Hepatocyte (in vitro differentiated cells): ENCODE measurements at places on chromosomes 12 and 14. TPM values are rescaled to one million over a fixed set of nuclear protein-coding genes. Genes with fewer than 3 reads are reported as not detected.

DNA sequence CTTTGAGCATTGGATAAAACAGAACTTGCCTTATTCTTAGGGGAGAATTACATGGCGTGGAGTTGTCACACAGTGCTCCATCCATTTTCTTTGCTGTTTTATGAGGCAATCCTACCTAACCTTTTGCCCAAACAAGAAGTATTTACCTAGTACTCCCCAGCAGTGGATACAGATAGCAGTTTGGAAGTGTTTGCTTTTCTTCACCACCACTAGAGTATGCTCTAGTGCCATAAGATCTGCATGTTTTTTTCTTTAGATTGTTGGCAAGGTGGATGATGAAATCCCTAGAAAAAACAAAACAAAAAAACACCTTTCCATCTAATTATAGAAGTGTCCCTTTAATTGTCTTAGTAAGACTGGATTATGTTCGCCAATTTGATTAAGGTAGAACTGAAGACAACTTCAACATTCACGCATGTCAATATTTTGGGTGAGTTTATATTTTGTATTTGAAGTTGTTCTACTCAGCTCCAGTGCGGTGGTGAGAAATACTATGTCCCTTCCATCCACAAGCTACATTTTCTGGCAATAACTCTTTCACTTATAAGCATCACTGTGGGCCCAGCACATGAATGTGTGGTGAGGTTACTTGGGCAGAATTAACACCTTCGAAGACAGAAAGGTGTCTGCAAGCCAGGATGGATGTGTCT lies 23.6 kb upstream of the TMEM260 start:
- DNase-seq = peak; percentile 54

- DNase-seq = no peak
Measured at GRCh38 chr12:98743362-98743953, 98.4 kb downstream of the APAF1 start.

- DNase-seq = no peak
Measured at GRCh38 chr14:74792249-74793039, 29.3 kb downstream of the YLPM1 start.

DNA sequence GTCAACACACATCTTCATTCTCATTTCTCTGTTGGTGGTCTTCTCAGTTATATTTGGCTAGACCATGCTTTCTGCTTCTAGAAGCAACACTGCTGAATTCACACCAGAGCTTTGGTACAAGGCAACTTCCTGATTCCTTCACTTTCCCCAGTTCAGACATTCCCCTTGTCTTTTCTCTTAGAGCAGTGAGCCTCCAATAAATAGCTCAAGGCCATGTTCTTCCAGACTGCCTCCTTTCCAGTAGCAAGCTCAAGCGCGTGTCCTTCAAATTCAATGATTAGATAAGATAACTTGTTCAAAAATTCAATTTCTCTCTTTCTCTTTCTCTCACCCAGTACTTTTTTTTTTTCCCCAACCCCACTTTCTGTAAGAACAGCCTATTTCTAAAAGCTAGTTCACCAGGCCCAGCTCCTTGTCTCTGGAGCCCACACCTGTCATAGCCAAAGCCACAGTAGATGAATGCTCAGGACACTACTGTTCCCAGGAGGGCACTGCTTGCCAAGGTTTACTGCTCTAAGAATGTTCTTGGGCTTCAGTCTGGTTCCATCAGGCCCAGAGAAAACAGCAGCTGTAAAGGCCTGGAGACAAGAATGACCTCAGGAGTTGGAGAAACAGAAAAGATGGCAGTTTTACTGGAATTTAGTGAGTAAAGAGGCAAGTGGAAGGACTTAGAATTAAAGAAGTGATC lies 17.7 kb downstream of the TBK1 start:
- DNase-seq = no peak

- no peak for DNase-seq
Measured at GRCh38 chr12:98818239-98818638, 173.1 kb downstream of the APAF1 start.

DNA sequence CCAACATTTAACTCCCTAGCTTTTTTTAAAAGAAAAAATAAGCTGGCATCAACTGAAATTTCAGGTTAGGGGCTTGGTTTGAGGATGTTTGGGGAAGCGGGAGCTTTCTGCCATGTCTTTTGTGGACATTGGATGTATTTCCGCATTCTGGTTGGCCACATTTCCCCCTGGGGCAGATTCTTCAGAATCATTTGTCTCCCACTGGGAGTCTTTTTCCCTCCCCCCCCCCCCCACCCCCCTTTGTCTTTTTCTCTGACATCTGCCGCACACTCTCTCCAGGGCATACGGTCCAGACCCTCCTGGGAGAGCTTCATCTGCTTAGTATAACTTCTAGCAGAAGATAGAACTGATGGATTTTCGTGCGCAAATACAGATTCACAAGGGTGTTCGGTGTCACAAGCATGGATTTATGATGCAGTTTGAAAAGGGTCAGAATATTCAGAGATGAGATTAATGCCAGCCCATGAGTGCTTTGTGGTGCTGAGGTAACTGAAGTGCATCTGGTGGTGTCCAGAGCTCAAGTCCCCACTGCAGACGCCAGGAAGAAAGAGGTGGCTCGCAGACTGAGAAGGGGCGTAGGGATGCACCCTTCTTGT lies 40.2 kb downstream of the ETV6 start:
- no peak for DNase-seq

DNA sequence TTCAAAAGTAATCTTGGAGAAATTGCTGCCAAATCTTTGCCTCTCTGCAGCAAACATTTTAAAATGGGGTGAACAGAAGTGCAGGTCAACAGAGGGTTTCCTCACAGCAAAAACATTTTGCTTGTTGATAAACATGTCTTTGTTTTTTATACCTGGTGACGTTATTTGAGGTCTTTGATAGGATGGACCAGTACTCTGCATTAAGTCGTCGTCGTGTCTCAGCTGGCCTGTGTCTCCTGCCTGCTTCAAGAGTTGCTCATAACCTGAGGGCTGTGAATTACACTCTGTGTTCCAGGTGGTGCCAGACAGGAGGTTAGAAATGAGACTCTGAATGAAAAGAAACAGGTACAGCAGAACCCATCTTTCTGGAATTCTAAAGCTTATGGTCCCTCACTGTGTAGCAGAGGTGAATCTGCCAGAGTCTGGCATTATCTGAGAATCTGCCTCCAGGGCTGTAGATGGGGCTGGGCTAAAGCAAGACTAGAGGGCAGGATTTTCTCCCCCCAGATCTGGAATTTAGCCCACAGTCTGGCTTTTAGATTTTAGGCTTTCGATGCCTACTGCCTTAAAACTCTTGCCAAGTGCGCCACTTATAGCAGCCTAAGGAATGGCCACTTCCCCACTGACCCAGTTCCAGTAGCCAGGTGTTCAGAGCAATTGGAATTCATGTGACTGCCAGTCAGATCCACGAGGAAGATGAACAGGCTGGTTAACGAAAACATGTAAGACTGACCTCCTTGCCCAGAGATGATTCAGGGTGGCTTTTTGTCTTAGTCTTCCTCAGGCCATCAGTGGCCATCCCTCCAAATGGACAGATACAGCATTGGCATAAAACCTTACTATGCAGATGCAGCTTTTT lies 161.2 kb downstream of the PRKCH start:
- no peak for DNase-seq

- DNase-seq = no peak
Measured at GRCh38 chr14:56004323-56004722, 113.9 kb upstream of the PELI2 start.

- no peak for DNase-seq
Measured at GRCh38 chr12:67911789-67912188, 77.5 kb upstream of the IFNG-AS1 start.

DNA sequence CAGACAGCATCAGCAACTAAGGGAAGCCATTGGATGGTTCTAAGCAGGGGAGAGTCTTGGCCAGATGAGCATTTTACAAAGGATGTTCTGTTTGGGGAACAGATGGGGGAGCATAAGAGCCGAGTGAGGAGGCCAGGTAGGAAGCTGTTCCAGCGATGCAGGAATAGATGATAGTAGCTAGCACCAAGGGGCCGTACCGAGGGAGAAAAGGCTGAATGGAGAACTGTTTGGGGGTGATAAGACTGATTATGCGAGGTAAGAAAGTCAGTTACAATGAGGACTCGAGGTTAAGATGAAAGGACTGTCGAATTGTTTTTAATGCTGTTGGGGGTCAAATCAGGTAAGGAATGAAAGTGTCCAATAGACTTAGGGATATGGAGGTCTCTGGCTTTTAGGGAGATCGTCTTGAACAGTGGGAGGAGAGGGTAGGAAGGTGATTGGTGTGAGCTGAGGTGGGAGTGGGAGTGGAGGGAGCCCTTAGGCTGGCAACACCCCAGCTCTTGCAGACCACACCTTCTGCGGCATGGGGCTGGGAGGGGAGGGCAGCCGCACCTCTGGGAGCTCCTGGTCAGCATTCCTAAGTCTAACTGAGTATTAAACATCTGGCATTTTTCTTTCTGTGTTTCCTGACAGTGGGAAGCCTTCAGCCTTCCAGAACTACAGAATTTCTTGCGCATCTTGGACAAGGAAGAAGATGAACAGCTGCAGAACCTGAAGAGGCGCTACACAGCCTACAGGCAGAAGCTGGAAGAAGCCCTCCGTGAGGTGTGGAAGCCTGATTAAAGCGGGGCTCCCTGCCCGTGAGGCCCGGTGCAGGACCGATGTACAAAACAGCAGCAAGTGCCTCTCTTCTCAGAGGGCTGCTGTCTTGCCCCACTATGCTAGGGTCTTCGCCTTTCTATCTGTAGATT lies 64.8 kb downstream of the GNS start:
- no peak for DNase-seq

DNA sequence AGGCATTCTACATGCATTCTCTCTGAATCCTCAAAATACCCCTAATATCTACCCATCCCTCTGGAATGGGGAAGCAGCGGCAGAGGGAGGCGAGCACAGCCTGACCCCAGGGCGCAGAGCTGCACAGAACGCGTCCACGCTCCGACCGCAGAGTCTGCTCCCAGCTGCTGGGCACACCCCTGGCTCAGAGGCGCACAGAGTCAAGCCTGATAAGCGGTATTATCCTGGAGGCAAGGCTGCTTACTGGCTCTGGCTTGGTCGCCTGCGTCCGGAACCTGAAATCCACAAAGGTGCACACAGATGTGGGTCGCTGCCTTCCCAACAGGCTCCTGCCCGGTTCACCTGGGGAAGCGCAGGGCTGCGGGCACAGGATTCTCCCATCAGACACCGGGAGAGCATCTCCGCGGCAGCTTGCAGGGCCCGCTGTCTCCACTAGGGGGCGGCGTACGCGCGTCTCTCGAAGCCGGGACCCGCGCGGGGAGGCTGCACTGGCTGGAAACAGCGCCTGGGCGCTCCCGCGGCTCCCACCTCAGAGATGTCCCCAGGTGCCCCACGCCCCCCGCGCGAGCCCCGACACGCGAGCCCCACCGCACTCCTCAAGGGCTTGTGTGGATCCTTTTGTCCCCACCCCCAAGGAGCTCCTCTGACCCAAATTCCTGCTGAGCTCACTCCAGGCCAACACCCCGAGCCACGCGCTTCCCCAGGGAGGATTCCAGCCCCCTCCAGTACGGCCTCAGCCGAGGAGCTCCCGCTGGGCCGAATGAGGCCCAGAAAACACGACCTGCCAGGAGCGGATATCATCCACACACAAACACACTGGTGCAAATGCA lies 120.1 kb upstream of the FZD10 start:
- peak; percentile 80 for DNase-seq

- no peak for DNase-seq
Measured at GRCh38 chr14:103676881-103677675, 38.2 kb downstream of the XRCC3 start.

- no peak for DNase-seq
Measured at GRCh38 chr14:99450266-99450665, 30.4 kb downstream of the SETD3 start.

GRCh38 chr12:71870416-71870815 lies 30.9 kb downstream of the TBC1D15 start:
- DNase-seq = no peak

LGR5 gene
- total RNA-seq = 5.7 and 7.2 TPM in 2 replicates

TSPAN11 gene
- total RNA-seq = 7.5 and 9.6 TPM in 2 replicates

GNPTAB gene
- 21.6 and 24.4 TPM in 2 replicates for total RNA-seq

CLEC4A gene
- not detected in 2 replicates for total RNA-seq

FGF6 gene
- not detected in 2 replicates for total RNA-seq

LIN7A gene
- 9.9 and 11.8 TPM in 2 replicates for total RNA-seq

GARIN6 gene
- total RNA-seq = not detected in 2 replicates

KRT73 gene
- total RNA-seq = not detected in 2 replicates

PTPN6 gene
- total RNA-seq = 14.5 and 17.2 TPM in 2 replicates
